Left lung (tissue), 14 donors: ENCODE measurements at places on chromosomes 5 and 9. TPM values are rescaled to one million over a fixed set of nuclear protein-coding genes. Genes with fewer than 3 reads are reported as not detected.

The IL7R gene
- total RNA-seq: 144 TPM

- no peaks in the 10 kb centered on the region for H3K36me3 ChIP-seq
- H3K4me3 ChIP-seq: no peak overlapping the region
- no peaks in the 10 kb centered on the region for H3K4me1 ChIP-seq
- no peak for DNase-seq
Observed at GRCh38 chr9:108081112-108081511, 591.5 kb upstream of the KLF4 start.

The AK6 gene
- 31.1 TPM for total RNA-seq

DNA sequence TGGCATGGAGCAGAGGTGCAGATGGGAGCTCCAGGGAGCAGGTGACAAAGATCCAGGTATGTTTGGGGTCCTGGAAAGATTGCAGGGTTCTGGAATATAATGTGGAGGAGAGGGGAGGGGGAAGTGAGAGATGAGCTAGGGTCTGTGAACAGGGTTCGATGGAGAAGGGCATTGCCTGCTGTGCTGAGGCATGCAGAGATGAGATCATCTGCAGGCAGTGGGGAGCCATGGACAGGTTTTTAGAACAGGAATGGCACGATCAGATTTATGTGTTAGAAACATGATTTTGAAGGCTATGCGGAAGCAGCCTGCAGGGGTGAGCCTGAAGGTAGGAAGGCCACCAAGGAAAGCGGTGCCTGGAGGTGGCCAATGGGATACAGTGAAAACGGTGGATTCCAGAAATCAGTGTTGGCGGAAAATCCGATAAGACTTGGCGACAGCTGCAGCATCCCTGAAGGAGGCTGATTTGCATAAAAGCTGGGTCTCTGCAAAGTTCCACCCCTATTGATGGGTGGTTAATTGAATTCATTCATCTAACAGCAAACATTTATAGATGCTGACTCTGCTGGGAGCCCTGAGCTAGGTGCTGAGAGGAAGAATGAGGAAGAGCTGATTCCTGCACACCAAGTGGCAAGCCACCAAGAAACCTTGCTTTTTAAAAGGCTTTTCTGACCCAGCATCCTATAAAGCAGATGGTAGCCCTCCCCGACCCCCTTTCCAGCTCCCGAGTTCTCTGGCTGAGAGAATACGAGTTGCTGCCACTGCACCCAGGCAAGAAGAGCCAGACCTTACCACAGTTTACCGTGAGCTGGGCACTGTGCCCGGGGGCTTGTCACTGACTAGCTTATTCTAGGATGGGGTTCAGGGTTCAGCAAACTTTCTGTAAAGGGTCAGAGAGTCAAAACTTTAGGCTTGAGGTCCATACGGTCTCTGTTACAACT lies 139.2 kb upstream of the SMIM23 start:
- peaks cover 4% of the 10 kb centered on the region for H3K27me3 ChIP-seq
- H3K27ac ChIP-seq: no peak overlapping the region
- no peak for DNase-seq
- H3K36me3 ChIP-seq: no peaks in the 10 kb centered on the region
- no peaks in the 10 kb centered on the region for H3K4me1 ChIP-seq
- no peak overlapping the region for H3K4me3 ChIP-seq

GRCh38 chr5:82661462-82661861 lies 383.3 kb upstream of the RPS23 start:
- no peak for DNase-seq
- no peak overlapping the region for H3K4me3 ChIP-seq
- H3K27ac ChIP-seq: no peak overlapping the region
- no peaks in the 10 kb centered on the region for H3K27me3 ChIP-seq

The ACSL6 gene
- total RNA-seq: 0.68 TPM

- no peak overlapping the region for H3K27ac ChIP-seq
- no peaks in the 10 kb centered on the region for H3K27me3 ChIP-seq
- no peak overlapping the region for H3K4me3 ChIP-seq
- no peaks in the 10 kb centered on the region for H3K36me3 ChIP-seq
- no peak for DNase-seq
- no peaks in the 10 kb centered on the region for H3K4me1 ChIP-seq
Observed at GRCh38 chr9:24932785-24933184, 387.1 kb upstream of the IZUMO3 start.
